ENCODE measurements at places on chromosomes 11 and 22.

- DNase-seq: no peak
These were observed 9.5 kb downstream of the GRK2 start for GRCh38 chr11:67275606-67276409.

DNA sequence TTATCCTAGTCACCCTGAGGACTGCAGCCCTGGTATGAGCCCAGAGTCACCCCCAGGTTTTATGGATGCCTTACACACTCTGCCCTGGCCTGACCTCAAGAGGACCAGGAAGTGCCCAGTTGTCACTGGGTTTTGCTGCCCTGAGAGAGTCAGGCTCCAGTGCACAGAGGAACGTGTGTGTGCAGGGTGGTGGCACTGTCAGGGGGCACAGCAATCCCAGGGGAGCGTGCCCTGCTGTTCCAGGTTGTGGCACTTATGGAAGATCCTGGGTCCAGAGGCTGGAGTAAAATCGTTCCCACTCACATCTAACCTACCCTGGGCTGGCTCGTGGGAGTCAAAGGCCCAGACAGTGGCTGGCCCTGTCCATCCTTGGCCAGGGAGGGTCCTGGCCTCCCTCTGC, 7.6 kb downstream of the APOBEC3A start:
- no peak for DNase-seq

DNA sequence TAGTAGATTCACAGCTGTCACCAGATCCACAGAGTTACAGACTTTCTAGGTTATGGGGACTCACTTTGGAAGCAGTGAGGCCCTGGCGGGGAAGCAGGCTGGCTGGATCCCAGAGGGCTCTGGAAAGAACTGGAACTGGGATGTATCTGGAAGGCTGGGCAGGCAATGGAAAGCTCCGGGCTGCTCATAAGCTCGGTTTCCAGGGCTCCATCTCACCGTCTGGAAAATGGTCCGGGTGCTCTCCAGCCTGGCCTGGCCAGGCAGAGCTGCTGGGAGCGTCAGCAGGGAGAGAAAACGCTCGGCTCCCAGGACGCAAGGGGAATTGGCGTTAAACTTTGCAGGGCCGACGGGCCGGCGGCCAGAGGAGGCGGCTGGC, 335 bp upstream of the SEZ6L start:
- no peak for DNase-seq

GRCh38 chr22:22215659-22216449, 28.7 kb upstream of the VPREB1 start:
- DNase-seq: no peak

DNA sequence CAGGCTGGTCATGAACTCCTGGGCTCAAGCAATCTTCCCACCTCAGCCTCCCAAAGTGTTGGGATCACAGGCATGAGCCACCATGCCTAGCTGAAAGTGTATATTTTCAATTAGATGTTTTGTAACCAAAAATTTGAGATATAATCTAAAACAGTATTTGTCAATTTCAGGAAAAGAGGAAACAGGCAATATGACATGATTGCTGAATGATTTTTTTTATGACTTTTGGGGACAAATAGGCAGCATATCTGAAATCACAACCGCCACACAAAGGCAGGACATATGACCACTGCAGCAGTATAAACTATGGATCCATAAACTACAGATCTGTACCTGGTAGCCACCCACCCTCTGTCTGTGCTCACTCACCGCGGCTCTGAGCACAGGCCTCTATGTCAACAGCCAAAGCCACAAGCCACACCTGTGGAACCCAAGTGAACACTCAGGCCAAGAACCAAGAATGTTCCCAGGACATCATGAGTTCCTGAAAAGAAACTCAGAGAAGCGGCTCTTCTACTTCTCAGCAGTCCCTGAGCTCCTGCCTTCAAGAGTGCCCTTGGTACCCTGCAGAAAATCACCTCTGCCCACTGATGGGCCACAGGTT, 22.5 kb downstream of the PISD start:
- DNase-seq: no peak

- no peak for DNase-seq
These were observed 39.0 kb upstream of the ANGPTL5 start for GRCh38 chr11:101955278-101955677.

- no peak for DNase-seq
These were observed 346.0 kb upstream of the NCAM1 start for GRCh38 chr11:112615238-112615637.

DNA sequence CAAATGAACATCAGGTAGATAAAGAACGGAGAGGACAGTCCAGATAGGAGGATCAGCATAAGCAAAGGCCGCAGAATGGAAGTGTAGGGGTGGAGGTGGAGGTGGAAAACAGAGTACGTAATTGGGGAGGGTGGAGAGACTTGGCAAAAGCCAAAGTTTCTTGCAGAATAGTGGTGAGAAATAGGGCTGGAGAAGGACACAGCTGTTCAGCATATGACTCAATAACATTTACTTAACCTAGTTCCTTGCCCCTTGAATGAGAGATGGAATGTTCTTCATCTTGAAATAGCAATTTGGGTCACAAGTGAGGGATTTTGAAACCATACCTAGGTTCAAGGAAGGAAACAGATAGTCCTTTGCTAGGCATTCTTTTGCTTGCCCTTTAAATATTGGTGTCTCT, 235.9 kb upstream of the ARHGAP20 start:
- no peak for DNase-seq

GRCh38 chr22:20267441-20268278, 458 bp downstream of the RTN4R start:
- no peak for DNase-seq

DNA sequence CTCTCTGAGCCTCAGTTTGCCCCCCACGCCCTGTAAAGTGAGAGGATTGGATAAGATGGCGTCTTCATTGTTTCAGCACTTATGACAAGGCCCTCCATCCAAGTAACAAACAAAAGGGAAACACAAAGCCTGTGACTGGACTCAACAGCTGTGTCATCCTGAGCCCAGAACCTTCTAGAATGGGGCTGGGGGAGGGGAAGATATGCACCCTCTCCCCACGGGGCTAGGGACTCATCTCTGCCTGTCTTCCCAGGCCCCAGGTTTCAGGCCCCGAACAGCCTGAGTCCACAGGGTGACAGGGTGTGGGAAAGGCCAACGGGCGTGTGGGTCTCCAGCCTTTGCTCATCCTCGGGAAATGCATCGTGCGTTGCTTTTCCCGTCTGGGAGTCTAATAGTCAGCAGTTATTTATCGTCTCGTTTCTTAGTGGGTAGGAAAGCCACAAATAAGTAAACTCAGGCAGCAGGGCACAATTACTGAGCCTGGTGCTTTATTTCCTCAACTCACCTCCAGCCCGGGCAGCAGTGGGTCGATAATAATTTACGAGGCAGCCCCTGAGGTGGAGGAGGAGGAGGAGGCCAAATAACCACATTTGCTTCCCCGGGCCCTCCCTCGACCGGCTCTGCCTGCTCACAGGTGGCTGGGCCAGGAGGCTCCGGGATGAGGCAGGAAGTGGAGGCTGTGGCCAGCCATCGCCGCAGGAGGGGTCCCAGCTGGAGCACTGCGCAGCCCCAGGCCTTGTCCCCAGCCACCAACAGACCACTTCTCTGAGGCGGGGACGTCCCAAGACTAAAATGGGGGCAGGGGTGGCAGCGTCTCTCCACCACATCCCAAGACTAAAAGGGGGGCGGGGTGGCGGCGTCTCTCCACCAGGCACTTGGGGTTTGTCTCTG, 54.4 kb downstream of the FLRT1 start:
- DNase-seq: no peak

GRCh38 chr22:20295262-20296064, 24.4 kb downstream of the DGCR6L start:
- DNase-seq: no peak

GRCh38 chr11:47913529-47914244, 65.5 kb upstream of the NUP160 start:
- DNase-seq: no peak

GRCh38 chr11:5285703-5286340, 15.9 kb downstream of the OR51B4 start:
- DNase-seq: no peak

DNA sequence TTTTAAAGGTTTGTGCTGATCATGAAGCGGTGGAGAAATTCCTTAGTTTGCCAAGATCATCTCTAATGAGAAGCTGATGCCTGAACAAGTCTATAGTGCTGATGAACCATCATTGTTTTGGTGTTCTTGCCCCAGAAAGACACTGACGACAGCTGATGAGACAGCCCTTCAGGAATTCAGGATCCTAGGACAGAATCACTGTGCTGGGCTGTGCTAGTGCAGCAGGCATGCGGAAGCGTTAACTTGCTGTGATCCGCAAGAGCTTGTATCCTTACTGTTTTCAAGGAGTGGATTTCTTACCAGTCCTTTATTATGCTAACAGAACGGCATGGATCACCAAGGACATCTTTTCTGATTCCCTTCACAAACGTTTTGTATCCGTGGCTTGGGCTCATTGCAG, 104.1 kb downstream of the TBC1D22A start:
- DNase-seq: no peak

DNA sequence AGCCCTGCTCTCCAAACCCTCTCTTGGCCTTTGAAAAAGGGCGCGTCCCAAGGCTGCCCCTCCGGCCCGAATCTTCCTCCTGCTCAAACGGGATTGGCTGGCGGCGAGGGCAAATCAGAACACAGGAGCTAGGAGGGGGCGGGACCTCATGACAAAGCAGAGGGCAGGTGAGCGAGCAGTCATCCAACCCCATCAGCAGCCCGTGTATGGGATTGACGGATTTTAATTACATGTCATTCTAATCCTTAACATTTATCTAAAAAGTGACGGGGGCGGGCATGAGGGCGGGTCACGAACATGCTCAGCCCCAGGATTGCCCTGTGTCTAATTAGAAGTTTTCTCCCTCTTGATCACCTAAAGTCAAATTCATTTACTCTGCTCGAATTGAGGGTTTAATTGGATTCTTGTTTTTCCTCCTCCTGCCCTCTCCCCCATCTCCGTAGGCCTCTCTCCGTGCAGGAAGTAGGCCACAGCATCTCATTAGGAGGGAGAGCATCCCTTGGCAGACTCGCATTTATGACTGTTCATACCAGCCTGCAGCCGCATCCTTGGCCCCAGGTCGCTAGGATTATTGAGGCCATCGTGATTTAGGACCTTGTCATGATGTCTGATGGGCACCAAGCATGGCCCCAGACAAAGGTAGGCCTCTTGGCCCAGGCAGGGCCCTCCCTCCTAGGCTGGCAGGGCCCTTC, 147.1 kb downstream of the CHST1 start:
- DNase-seq: no peak

GRCh38 chr11:44094260-44094868, 1.1 kb upstream of the EXT2 start:
- peak; percentile 83 for DNase-seq
